ENCODE measurements at places on chromosomes 12 and 14.
A peak's percentile ranks its signal among the peaks of the same experiment; 100 is the strongest.

GRCh38 chr12:9843407-9843806 is 16.1 kb downstream of the KLRF1 start:
- no peak for DNase-seq

GRCh38 chr14:51545396-51545795 is 106.3 kb upstream of the FRMD6 start:
- DNase-seq = no peak

DNA sequence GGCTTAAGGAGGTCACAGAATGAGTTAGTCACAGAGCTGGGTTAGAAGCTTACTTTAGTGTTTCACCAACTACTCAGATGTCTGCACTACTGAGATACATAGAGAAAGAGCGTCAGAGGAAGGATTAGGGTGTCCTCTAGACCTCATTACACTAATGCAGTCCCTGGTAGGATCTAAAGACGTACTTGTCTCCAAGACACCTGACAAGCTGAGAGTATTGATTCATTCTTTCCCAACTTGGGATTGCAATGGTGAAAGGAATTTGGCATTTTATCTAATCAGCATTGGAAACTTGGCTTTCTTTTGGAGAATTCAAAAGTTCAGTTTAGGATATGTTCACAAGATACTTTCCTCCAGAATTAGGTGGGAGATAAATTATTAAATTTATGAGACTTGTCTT is 402.1 kb downstream of the ZFP36L1 start:
- DNase-seq = no peak

GRCh38 chr12:131928080-131928710 is 881 bp upstream of the PUS1 start:
- DNase-seq = no peak

DNA sequence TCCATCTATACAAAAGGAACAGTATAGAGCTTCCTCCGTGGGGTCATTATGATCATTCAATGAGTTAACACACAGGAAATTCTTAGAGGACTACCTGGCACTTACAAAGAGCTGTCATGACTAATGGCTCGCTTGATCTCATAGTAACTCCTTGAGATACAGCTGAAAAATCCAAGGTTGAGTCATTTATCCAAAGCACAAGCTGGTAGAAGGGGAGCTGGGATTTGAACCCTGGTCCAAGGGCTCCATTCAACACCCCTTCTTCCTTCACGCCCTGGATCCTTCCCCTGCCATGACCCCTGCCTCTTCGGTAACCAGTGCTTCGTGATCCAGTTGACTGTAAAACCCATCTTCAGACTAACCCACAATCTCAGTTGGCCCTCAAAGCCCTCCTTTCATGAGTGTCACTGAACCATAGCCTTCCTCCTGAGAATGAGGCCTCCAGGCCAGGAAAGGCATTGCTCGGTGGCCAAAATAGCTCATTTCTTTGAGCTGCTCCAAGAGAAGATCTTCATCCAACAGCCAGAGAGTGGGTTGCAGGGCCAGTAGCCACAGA is 7.8 kb downstream of the ZFP36L1 start:
- no peak for DNase-seq

GRCh38 chr12:8058506-8058905 is 7.7 kb downstream of the C3AR1 start:
- no peak for DNase-seq

DNA sequence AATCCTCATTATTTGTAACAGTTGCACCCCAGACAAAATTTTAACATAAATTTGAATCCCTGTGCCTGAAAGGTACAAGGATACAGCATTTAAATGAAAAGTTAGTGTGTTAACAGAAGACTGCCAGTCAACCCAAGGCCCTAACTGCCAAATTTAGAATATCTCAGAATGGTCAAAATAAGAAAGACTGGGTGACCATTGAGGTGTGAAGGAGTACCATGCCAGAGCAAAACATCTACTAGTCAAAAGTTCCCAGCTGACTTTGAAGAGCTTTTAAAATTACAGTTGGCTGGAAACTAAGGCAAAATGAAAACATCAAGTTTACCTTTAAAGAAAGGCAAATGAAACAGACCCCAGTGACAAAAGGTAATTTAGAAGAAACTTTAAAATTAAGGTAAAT is 18.4 kb downstream of the SAV1 start:
- DNase-seq = no peak

DNA sequence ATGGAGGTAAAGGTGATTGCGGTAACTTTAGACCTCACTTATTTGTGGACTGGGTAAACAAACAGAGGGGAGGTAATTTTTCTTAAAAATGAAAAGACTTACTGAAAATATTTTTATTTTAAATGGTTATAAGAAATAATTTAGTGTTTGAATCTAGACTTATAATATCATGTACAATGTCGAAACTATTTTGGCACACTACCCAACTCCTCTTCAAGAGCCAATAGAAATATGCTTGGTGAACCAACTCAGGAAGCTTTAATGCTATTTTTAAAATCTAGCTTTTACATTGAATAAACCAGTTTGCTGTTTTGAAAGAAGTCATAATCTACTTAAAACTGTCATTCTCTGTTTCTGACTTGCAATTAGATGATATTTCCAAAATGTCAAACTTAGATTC is 175.8 kb upstream of the NPAS3 start:
- no peak for DNase-seq

DNA sequence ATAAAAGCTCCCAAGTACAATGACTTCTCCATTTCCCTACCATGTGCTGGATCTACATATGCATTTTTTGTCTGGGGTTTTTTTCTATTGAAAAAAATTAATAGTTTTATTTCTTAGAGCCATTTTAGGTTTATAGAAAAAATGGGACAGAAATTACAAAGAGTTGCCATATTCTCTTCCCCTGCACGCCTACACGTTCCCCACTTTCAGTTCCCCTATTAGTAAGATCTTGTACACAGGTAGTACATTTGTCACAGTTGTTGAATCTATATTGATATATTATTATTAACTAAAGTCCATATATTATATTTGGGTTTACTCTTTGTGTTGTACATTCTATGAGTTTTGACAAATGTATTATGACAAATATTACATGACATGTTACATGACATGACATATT is 35.7 kb downstream of the SIX6 start:
- DNase-seq = no peak

DNA sequence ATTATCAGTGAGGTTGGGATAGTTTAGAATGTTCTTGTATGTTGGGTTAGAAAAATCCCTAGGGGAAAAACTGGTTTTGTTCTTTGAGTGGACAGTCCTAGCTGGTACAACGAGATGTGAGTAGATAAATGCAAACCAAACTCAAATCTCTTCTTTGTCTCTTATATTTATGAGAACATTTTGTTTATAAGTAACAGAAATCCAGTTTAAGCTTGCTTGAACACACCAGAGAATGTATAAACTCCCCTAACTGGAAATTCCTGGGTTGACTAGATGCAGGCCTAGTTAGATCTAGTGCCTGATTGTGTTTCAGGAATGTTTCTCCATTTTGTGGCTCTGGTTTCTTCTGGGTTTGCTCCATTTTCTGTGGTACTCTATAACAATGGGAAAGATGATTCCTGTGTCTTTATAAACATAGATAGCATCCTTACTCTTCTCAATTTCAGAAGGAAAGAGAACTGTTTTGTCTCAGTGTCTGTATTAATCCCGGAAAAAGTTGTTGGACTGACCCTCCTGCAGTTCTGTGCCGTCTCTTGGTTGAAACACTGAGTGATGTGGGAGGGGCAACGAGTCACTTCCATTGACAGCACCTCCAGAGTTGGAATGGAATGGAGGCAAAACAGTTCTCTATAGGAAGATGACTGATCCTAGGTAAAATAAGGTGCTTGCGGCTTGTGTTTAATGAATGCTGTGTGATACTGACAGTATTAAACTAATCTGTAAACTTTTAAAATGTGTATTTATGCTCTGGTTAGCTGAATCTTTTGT is 244.8 kb downstream of the TMTC2 start:
- no peak for DNase-seq

DNA sequence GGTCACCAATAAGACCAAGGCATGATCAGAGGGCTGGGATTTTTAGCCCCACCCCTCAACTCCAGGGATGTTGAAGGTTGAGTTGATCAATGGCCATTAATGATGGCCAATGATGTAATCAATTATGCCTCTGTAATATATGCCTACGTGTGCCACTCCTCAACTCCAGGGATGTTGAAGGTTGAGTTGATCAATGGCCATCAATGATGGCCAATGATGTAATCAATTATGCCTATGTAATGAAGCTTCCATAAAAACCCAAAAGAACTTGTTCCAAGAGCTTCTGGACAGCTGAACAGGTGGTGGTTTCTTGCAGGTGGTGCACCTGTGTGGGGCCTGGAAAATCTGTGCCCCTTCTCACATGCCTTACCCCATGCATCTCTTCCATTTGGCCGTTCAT is 33.2 kb downstream of the KLRG1 start:
- DNase-seq = no peak

DNA sequence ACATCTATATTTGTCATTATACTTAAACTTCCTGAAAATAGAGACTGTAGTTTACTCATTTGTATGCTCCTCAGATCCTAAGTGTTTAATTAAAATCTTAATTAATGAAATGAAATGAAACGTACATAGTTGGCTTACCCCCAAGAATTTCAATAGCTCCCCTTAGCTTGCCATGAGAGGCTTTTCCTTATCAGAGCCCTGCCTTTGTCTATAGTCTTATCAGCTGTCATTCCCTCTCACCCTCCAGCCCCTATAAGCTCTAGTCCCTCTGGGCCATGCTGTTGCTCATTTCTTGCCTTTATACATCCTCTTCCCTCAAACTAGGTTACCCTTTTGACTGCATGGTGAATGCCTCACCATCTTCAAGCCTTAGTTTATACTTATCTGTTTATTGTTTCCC is 1.1 kb upstream of the RTRAF start:
- no peak for DNase-seq

GRCh38 chr12:56699020-56699661 is 11.1 kb upstream of the PTGES3 start:
- no peak for DNase-seq

DNA sequence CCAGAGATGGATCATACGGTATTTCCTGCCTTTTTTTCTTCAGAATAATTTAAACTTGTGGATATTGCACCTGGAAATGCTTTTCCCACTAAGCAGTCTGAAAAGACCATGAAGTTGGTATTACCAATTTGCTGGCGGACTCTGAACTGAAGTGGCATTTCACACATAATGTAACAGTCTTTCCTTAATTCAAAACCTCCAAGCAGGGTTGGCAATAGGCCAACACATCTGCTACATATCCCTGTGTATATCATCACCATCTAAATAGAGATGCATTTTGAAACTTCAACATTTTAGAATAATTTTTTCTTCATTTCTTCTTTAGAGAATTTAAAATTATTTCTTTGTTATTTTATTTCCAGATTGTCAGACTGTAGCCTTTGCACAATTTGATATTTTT is 100.5 kb downstream of the TSPAN8 start:
- peak; percentile 43 for DNase-seq

GRCh38 chr12:39372929-39373328 is 70.0 kb downstream of the KIF21A start:
- no peak for DNase-seq

GRCh38 chr12:15562263-15562662 is 226.9 kb downstream of the EPS8 start:
- no peak for DNase-seq

GRCh38 chr12:130286041-130286440 is 51.6 kb upstream of the PIWIL1 start:
- DNase-seq = peak; percentile 79

GRCh38 chr12:123100450-123100849 is 50.4 kb downstream of the PITPNM2 start:
- peak; percentile 65 for DNase-seq

DNA sequence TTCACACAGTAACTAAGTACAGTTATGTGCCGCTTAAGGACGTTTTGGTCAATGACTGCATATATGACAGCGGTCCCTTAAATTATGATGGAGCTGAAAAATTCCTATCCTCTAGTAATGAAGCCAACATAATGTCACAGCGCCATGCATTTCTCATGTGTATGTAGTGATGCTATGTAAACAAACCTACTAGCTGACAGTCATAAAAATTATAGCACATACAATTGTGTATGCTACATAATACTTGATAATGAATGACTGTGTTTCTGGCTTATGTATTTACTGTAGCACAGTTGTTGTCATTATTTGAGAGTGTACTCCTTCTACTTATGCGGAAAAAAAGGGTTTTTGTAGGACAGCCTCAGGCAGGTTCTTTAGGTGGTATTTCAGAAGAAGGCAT is 99.7 kb downstream of the DACT1 start:
- DNase-seq = no peak
